ENCODE measurements at places on chromosomes 2 and 18. TPM values are rescaled to one million over a fixed set of nuclear protein-coding genes. Genes with fewer than 3 reads are reported as not detected.

The GTF2A1L gene
- 4.1 TPM for total RNA-seq

The TBC1D8 gene
- 15.8 TPM for total RNA-seq

The R3HDM1 gene
- total RNA-seq = 10.5 TPM

The POTEI gene
- 1.9 TPM for total RNA-seq

The APCDD1 gene
- total RNA-seq = 80.8 TPM

All from hepatocyte (in vitro differentiated cells).